ENCODE measurements at places on chromosomes 16 and 17.

GRCh38 chr16:83929811-83930555 is 23.1 kb upstream of the OSGIN1 start:
- H3K4me3 ChIP-seq, result no peak overlapping the region
- H3K27me3 ChIP-seq, result no peaks in the 10 kb centered on the region
- no peak for DNase-seq

- H3K36me3 ChIP-seq, result peaks cover 17% of the 10 kb centered on the region
- peaks cover 15% of the 10 kb centered on the region for H3K4me1 ChIP-seq
- no peak for DNase-seq
- no peaks in the 10 kb centered on the region for H3K27me3 ChIP-seq
These were observed 7.8 kb upstream of the KRT10 start for GRCh38 chr17:40830085-40830776.

- H3K36me3 ChIP-seq, result no peaks in the 10 kb centered on the region
- H3K27ac ChIP-seq, result no peak overlapping the region
- H3K27me3 ChIP-seq, result no peaks in the 10 kb centered on the region
- no peaks in the 10 kb centered on the region for H3K4me1 ChIP-seq
- DNase-seq, result no peak
These were observed 410.5 kb downstream of the WWOX start for GRCh38 chr16:78509965-78510364.

DNA sequence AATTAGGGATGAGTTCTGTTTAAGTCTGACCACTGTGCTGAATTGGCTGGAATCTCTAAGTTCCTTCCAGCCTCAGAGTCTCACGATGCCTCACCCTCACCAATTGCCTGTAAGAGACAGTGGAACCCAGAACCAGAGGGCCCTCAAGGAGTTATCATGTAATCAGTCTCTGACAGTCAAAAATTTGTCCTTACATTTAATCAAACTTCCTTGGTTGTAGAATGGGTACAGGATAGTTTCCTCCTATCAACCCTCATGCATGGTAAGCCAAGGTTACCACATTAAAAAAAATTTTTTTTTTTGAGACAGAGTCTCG is 83.2 kb downstream of the CDK5R1 start:
- H3K4me3 ChIP-seq, result no peak overlapping the region
- no peak for DNase-seq
- H3K4me1 ChIP-seq, result peaks cover 16% of the 10 kb centered on the region
- no peak overlapping the region for H3K27ac ChIP-seq

DNA sequence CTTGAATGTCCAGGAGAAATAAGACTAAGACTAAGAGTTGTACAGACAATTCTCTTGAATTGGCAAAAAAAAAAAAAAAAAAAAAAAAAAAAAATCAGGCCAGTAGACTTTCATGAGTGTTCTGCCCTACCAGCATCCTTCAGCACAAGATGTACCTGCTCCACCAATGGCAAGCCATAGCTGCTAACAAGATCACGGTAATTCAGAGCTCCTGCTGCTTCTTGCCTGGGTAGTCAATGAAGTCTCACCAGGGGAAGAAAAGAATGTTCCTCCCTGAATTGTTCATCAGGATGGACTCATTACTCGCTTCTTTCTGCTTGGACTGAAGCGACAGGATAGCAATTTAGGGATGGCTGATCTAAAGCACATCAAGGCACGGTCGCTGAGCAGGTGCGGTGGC is 31.1 kb upstream of the APOH start:
- H3K4me1 ChIP-seq, result peaks cover 18% of the 10 kb centered on the region
- H3K36me3 ChIP-seq, result peaks cover 2% of the 10 kb centered on the region
- H3K27ac ChIP-seq, result no peak overlapping the region
- peaks cover 2% of the 10 kb centered on the region for H3K27me3 ChIP-seq
- DNase-seq, result no peak

DNA sequence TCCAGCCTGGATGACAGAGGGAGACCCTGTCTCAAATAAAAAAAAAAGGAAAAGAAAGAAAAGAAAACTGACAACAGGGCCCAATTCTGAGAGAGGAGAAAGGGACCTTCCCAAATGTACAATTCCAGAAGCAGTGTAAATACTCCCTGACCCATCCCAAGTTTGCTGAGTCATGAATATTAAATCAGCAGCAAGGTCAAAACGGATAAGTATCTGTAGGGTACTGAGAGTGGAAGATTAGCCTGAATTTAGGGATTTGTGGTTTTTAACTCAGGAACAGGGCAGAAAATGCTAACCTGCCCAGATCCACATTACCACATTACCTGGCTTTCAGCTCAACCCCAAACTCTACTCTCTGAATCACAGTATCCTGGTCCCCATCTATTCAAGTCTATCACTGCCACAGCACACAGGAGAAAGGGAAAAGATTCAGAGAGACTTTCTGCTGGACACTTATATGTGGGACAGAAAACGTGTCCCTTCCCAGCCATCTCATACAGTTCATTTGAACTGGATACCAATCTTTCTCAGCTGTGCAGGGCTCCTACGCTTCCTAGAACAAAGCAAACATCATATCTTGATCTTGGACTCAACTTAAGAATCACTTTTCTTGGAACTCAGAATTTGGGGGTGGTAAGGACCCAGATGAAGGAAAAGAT is 2.9 kb downstream of the FXR2 start:
- H3K4me3 ChIP-seq, result peak overlapping the region; percentile 28
- H3K36me3 ChIP-seq, result peaks cover 1% of the 10 kb centered on the region
- H3K27me3 ChIP-seq, result no peaks in the 10 kb centered on the region
- DNase-seq, result no peak
- no peak overlapping the region for H3K27ac ChIP-seq

DNA sequence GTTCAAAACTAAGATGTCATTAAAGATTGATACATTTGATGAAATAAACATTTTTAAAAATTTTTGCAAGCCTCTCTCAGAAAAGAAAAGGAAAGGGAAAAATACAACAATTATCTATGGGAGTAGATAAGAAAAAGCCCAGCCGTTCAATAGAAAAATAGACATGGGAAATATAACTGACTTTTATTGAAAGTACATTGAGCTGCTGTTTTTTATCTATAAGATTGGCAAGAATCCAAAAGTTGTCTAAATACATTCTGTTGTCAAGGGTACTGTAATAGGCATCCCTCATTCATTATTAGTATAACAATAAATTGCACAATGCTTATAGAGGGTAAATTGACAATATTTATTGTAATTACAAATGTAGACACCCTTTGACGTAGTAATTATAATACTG is 38.4 kb upstream of the IRX6 start:
- H3K27me3 ChIP-seq, result no peaks in the 10 kb centered on the region
- no peak for DNase-seq
- H3K36me3 ChIP-seq, result no peaks in the 10 kb centered on the region
- H3K4me3 ChIP-seq, result no peak overlapping the region

DNA sequence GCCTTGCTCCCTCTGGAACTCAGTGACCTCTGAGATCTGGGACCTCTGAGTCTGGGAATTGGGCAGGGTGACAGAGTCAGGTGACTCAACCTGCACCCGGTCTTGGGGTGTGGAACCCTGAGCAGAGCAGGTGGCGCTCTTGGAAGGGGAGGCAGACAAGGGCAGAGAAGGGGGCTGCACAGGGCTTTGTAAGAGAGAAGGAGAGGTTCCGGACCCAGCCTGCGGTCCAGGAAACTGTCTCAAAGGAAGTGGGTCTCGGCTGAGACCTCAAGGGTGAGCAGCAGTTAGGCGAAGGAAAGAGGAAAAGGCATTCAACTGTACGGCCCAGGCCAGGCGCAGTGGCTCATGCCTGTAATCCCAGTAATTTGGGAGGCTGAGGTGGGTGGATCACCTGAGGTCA is 10.0 kb upstream of the RIPOR1 start:
- H3K27me3 ChIP-seq, result no peaks in the 10 kb centered on the region
- peaks cover 40% of the 10 kb centered on the region for H3K4me1 ChIP-seq
- H3K36me3 ChIP-seq, result peaks cover 4% of the 10 kb centered on the region
- peak overlapping the region; percentile 89 for H3K27ac ChIP-seq

- peaks cover 32% of the 10 kb centered on the region for H3K27me3 ChIP-seq
- no peaks in the 10 kb centered on the region for H3K36me3 ChIP-seq
- H3K4me3 ChIP-seq, result no peak overlapping the region
- DNase-seq, result no peak
- no peaks in the 10 kb centered on the region for H3K4me1 ChIP-seq
These were observed 10.6 kb upstream of the LRRC59 start for GRCh38 chr17:50407921-50408320.

DNA sequence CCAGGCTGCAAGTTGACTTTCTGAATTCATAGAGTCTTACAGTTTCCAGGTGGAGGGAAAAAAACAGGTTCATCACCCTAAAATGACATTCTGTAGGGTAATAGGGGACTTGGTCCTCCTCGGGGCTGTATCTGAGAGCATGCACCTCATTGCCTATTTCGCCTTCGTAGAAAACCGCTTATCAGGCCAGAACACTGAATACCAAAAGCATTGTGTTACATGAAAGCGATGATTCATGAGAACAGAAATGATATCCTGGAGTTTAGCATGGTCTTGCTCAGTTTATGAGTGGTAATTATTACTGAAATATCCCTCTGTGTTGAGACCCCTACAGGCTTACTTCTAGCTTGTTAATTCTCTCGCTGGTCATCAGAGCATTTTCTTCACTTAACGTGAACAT is 61.4 kb upstream of the ARHGAP44 start:
- no peaks in the 10 kb centered on the region for H3K36me3 ChIP-seq
- no peak for DNase-seq
- no peak overlapping the region for H3K27ac ChIP-seq
- H3K27me3 ChIP-seq, result no peaks in the 10 kb centered on the region

GRCh38 chr17:40479754-40480480 is 21.5 kb downstream of the TNS4 start:
- H3K36me3 ChIP-seq, result peaks cover 9% of the 10 kb centered on the region
- no peak for DNase-seq
- peak overlapping the region; percentile 75 for H3K4me3 ChIP-seq
- H3K27me3 ChIP-seq, result no peaks in the 10 kb centered on the region
- peak overlapping the region; percentile 97 for H3K27ac ChIP-seq

DNA sequence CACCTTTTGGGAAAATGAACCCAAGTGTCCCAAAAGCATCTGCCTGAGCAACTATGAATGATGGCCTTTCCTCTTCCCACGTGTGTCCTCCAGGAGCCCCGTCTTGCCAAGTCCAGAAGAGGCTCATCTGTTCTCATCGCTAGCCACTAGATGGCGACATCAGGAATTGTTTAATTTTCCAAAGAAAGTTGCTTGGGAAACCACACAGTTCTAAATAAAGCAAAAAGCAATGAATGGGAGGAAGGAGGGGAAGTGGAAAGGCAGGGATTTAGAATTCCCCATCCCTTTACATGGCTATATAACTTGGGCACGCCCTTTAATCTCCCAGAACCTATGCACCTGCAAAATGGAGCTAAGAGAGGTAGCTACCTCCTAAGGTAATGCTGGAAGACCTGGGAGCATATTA is 9.0 kb upstream of the CDH5 start:
- H3K36me3 ChIP-seq, result no peaks in the 10 kb centered on the region
- no peak overlapping the region for H3K27ac ChIP-seq
- no peak overlapping the region for H3K4me3 ChIP-seq

- peaks cover 2% of the 10 kb centered on the region for H3K36me3 ChIP-seq
- DNase-seq, result peak; percentile 50
- peak overlapping the region; percentile 34 for H3K4me3 ChIP-seq
These were observed 73.1 kb downstream of the KSR1 start for GRCh38 chr17:27529230-27529796.

DNA sequence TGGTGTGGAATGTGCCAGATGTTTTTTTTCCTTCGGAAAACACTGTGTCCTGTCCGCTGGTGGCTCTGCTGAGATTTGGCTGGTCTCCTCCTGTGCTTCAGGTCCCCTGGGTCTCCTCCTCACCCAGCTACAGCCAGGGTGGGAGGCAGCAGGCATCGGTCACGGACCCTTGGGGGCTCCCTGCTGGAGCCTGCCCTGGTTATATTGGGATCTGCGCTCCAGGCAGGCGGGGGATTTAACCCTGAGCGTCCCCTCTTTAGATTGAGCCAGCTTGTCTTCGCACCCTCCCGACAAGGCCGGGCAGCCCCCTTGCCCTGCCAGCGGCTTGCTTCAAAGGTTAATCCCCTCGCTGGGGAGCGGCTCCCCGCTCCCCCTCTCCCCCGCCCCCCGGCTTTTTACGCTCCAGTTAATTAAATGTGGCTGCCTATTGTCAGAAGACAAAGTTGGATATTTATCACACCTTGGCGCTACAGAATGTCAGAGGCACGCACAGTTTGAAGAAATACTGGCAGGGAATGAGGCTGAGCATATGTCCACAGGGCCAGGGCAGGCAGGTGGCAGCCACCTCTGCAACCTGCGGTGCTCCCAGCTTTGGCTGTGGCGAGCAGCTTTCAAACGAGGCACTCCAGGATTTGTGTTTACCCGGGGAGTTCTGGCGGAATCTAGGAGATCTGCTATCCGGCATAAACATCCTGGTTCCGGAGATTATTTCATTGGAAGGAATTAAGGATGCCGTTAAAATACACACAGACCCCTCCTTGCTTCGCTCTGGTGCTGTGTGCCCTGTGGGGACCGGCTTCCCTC is 38.2 kb upstream of the GSE1 start:
- no peaks in the 10 kb centered on the region for H3K27me3 ChIP-seq
- H3K36me3 ChIP-seq, result peaks cover 9% of the 10 kb centered on the region
- H3K4me1 ChIP-seq, result peaks cover 29% of the 10 kb centered on the region
- DNase-seq, result no peak

GRCh38 chr16:11042191-11042590 is 97.8 kb downstream of the CLEC16A start:
- H3K27ac ChIP-seq, result peak overlapping the region; percentile 62
- peaks cover 24% of the 10 kb centered on the region for H3K4me1 ChIP-seq
- H3K4me3 ChIP-seq, result no peak overlapping the region
- peaks cover 52% of the 10 kb centered on the region for H3K36me3 ChIP-seq
- no peak for DNase-seq
- no peaks in the 10 kb centered on the region for H3K27me3 ChIP-seq

DNA sequence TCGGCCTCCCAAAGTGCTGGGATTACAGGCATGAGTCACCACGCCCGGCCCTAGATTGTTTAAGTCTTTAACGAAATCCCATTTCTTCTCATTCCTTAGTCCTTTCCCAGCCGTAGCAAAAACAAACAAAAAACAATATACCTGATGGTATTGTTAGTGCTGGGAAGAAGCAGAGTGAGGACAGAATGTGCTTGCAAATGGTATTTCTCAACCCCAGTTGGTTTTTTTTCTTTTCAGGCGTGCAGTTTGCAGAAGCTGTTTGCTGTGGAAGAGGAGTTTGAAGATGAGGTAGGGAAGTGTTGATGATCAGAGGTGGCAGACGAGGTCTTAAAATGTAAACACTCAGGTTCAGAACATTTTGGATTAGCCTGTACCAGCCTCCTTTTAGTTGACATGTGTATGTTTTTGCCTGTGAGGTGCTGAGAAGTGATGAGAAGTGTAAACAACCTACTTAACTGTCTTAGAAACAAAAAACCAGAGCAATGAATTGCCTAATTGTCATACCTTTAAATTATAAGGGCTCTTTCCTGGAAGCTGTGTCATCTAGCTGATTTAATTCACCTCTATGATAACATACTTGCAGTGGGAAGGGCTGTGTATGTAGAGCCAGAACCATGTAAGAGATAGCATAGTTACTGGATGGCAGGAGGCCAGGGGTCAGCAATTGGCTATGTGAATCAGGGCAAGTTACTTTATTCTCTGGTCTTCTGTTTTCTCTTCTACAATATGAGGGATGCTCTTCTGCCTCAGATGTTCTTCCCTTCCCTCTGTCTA is 3.4 kb downstream of the HROB start:
- H3K27ac ChIP-seq, result no peak overlapping the region
- H3K4me3 ChIP-seq, result no peak overlapping the region
- peaks cover 14% of the 10 kb centered on the region for H3K36me3 ChIP-seq
- peaks cover 22% of the 10 kb centered on the region for H3K4me1 ChIP-seq

GRCh38 chr17:60641126-60641525 is 36.5 kb upstream of the BCAS3 start:
- H3K27me3 ChIP-seq, result no peaks in the 10 kb centered on the region
- H3K36me3 ChIP-seq, result peaks cover 3% of the 10 kb centered on the region
- H3K4me3 ChIP-seq, result no peak overlapping the region
- DNase-seq, result no peak
- no peak overlapping the region for H3K27ac ChIP-seq

All from activated naive CD8-positive, alpha-beta T cell treated with anti-CD3 and anti-CD28 coated beads, Interleukin-2, amount 10 ng/mL, durations not matched to agents 7 days and 5 days (primary cell).